CD4-positive, alpha-beta T cell treated with Interleukin-17A for 4 hours (primary cell): ENCODE measurements at places on chromosomes 1 and 21.

DNA sequence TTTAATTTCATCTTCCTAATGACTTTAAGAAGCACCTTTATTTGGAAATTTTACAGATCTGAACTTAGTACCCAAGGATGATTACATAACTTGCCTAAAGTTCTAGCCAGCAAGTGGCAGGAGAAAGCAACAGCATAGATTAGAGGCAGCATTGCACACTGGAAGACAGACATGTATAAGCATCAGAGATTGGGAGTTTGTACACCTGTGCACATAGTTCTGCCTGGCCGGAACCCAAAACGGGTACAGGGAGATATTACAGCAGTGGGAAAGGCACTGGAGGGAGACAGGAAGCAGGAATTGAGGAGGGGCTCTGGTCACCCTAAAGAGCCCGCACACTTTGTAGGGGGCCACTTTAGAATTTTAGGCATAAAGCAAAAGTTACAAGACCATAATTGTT is 19.3 kb downstream of the GBP6 start:
- DNase-seq: no peak

GRCh38 chr1:22142315-22143064 is 407 bp downstream of the WNT4 start:
- DNase-seq: peak; percentile 12

GRCh38 chr1:92662048-92662447 is 122.9 kb downstream of the EVI5 start:
- DNase-seq: no peak

- DNase-seq: no peak
Observed at GRCh38 chr1:100485855-100486258, 52.1 kb upstream of the GPR88 start.
